ENCODE measurements at places on chromosomes 12 and 14.

DNA sequence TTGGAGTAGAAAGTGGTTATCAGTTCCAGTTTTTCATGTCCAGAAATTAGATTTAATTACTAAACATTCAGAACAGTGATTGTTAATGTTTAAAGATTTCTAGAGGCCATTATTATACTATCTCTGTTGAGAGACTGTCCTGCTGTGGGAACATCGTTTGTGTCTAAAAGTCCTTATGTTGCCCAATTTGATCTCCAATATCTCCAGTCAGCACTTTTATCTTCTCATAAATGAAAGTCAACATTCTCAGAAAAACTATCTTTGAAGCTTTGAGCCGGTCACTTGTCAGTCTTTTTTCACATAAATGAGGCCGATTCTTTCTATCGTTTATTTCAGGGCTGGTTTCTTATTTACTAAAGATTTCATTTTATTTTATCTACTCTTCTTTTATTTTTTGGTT, 90.8 kb upstream of the NPAS3 start:
- no peak for DNase-seq

DNA sequence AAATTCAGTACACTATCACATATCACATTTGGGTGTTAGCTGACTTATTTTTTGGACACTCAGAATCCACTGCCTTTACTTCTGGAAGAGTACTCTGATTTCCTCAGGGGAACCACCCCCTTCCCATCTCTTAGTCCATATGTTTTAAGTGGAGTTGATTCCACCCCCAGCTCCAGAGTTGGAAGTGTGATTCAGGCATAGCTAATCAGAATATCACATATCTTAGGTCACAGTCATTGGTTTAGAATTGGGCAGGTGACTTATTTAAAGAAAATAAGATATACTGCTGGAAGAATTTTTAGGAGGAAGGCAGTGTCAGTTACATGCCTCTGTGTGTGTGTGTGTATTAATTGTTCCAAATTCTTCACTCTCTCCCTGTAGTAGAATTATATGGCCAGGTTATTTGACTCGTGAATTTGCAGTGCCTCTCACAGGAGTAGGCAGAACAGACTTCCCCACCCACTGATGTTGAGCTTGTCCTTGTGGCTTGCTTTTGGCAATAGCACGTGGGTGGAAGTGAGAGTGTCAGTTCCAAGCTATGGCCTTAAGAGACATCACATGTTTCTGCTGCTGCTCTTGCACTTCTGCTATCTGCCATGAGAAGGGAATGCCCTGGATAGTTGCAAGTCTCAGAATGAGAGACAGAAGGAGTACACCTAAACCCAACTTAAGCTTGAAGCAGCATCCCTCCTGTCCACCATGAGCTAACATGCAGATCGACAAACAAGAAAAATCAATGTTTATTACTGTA, 6.4 kb upstream of the GAS2L3 start:
- no peak for DNase-seq

- no peak for DNase-seq
Measured at GRCh38 chr12:1013618-1014489, 22.8 kb downstream of the ERC1 start.

- DNase-seq = no peak
Measured at GRCh38 chr12:65196762-65197567, 27.6 kb downstream of the LEMD3 start.

- DNase-seq = no peak
Measured at GRCh38 chr14:104738375-104739019, 14.4 kb upstream of the SIVA1 start.

- no peak for DNase-seq
Measured at GRCh38 chr12:109879351-109880042, 844 bp downstream of the GLTP start.

GRCh38 chr14:56796259-56796658, 14.0 kb downstream of the OTX2 start:
- DNase-seq = no peak

DNA sequence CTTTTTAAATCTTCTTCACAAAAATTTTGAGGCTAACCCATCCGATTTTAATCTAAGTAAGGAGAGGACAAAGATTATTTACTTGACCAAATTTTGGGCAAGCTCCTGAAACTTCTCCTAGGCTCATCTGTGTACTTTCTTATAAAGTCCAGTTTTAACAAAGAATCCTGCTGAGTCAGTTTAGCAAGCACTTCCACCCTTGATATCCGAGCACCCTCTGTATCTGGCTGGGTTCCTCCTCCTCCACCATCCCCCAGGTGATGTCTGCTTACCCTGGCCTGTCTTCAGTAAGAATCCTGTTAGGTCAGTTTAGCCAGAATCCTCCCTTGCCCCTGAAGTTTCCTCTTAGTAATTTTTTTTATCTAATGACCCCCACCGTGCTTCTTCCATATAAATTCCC, 140.5 kb downstream of the PHLDA1 start:
- no peak for DNase-seq

DNA sequence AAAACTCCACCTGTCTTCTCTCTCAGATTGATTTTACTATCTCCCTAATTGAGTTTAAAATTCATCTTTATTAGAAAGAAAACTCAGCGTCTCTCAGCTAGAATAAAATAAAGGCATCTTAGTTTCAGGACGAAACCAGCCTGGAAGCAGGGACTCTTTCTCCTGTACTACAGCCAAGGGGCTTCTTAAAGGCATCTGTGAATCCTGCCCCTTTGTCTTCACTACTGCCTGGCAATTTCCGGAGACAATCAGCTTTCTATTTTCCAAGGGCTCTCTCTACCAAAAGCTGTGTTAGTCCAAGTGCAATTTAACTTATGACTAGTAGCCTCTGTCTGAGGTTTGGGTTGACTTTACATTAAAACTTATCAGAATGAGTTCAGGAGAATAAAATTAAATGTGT, 623.3 kb upstream of the FOXG1 start:
- DNase-seq = no peak

- DNase-seq = no peak
Measured at GRCh38 chr12:89493670-89494302, 30.8 kb downstream of the GALNT4 start.

DNA sequence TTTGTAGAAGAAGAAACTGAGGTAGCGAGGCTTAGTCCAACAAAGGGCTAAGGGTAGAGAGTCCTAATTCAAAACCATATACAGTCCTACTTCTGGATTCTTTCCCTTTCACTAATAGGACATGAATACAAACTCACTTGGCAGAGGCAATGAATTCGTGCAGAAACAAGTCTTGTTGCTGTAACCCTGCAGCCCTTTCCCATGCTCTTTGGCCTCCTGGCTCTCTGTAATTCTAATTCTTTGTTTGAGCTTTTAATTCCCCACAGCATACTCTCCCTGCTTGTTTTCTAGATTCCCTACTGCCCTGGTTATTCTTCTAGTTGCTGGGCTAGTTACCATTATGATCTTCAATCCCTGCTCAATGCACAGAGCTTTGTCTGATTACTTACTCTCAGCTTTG, 381.4 kb downstream of the ETNK1 start:
- no peak for DNase-seq

- DNase-seq = no peak
Measured at GRCh38 chr14:42535397-42535796, 928.7 kb downstream of the LRFN5 start.

- DNase-seq = no peak
Measured at GRCh38 chr14:21486640-21487087, 9.7 kb downstream of the TOX4 start.

- DNase-seq = no peak
Measured at GRCh38 chr12:31312431-31312830, 13.5 kb downstream of the SINHCAF start.

GRCh38 chr12:96190413-96191108, 3.6 kb upstream of the ELK3 start:
- no peak for DNase-seq

GRCh38 chr14:104939666-104940410, 15.2 kb downstream of the PLD4 start:
- no peak for DNase-seq

DNA sequence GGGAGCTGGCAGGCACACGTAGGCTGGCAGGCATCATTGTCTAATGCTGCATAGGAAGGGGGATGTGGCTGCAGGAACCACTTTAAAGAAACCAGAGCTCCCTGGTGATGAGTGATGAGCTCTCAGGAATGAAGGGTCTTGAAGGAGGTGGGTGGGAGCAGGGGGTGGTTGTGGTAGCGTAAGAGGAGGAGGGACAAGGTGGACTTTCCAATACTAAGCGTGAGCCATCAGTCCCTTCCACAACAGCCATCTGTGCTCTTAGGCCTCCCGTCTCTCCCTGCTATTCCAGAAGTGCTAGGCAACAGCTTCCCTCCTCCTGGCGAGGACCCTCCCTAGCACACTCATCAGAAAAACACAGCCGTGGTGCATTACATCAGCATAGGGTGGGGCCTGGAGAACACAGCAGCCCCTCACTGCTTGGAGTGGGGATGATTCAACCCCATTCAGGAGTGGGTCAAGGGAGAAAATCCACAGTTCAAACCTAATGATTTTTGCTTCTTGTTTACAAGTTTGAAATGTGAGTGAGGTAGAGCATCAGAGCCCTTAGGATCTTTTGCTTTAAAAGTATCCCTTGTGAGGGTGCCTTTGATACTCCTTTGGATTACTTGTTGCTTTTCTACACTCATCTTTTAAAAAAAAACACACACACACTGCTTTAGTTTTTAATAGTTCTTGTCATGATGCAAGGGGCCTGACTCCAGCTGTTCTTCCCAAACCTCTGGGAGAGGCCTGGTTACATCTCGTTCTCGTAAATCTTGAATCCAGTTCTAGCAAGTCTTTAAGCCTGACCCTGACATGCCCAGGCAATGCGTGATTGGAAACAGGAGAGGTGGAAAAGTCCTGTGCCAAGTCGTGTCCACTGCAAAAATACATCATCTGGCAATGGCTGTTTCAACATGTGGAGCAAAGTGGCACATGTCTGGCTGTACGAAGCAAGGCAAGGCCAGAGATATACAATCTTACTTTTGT, 356.4 kb upstream of the DDHD1 start:
- DNase-seq = peak; percentile 72

DNA sequence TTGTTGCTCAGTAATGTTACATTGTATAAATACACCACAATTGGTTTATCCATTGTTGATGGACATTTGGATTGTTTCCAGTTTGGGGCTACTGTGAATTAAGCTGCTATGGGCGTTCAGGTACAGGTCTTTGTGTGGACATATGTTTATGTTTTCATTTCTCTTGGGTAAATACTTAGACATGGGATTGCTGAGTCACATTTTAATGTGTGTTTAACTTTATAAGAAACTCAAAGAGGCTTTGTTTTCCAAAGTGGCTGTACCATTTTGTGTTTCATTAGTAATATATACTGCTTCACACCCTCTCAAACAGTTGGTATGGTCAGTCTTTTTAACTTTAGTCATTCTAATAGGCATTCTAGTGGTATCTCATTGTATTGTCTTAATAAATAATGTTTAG, 225.0 kb downstream of the SPTSSA start:
- DNase-seq = no peak

DNA sequence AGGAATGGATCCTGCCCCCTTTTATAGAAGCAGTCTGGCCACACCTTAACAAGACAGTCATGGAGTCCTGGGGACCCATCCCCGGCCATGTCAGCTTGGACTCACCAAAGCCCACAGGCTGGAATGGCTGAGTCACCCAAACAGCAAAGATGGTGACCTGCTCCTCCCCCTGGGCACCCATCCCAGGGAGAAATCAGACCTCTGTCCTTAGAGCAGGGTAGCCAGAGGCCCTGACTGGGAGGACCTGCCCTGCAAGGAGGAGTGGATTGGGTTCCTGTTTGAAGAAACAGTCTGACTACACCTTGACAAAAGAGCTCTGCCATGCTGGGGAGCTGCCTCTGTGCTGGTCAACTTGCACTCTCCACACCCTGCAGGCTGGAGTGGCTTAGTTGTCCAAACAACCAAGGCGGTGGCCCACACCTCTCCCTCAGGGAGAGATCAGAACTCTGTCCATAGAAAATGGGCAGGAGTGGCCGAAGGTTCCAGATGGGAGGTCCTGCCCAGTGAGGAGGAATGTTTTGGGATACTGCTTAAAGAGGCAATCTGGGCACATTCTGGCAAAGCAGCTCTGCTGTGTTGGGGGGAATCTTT, 16.6 kb downstream of the MGP start:
- DNase-seq = no peak

DNA sequence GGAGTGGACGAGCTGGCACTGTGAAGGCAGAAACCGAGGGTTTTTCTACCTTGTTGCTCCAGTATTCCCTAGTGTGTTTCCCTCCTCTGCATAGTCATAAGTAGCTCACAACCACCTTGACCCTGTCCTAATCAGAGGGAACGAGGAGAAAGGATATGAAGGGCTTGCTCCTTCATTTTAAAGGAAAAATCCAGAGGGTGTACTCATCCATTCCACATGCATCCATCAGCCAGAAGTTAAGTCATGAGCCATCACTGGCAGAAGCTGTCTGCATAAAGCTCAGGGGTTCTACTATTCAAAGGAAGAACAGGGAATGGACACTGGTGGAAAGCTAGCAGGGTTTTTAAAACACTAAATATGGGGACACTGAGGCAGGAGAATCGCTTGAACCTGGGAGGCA, 84.3 kb upstream of the FOXN3 start:
- DNase-seq = peak; percentile 42

- DNase-seq = no peak
Measured at GRCh38 chr12:15778126-15778525, 11.1 kb downstream of the EPS8 start.

- no peak for DNase-seq
Measured at GRCh38 chr12:121992059-121992879, 29.4 kb upstream of the BCL7A start.

DNA sequence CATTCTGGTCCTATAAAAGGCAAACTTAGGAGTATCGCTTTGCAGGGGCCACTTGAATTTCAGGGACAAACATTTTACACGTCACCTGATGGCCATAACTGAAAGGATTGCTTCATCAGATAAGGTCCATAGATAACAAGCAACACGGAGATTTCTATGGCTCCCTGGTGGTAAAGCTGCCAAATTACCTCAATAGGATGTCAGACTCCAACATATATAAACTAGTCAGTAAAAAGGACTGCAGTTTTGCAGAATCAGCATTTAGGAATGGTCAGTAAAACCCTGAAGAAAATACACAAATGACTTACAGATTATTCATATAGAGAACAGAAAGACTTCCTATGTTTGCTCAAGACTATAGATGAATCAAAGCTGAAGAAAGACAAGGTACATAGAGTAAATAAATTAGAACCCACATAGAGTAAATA, 66.1 kb upstream of the GRIP1 start:
- DNase-seq = no peak

- no peak for DNase-seq
Measured at GRCh38 chr14:101705733-101706508, 55.6 kb upstream of the PPP2R5C start.

DNA sequence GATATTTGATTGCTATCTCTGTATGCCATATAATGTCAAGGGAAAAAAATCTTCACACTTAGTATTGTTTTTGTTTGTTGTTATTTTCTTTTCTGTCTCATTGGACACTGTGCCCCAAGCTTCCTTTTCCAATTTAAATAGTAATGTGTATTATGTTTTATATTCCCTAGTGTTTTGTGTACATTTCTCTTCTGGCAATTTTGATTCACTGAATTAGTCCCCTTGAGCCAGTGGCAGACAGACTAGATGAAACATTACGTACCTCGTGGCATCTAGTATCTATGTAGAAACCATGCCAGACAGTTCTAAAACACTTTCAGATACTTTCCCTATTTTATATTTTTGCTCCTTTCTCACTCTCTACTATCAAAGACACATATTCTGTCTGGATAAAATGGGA, at the start of gene OR6C1:
OR6C1 (plus strand) TSS at position 301 of the 400 bp plus-strand sequence. CDS start 6,257 bp downstream, outside the sequence.
- no peak for DNase-seq

All from right atrium auricular region (tissue), 2 donors.